ENCODE measurements at places on chromosomes 4 and X.

DNA sequence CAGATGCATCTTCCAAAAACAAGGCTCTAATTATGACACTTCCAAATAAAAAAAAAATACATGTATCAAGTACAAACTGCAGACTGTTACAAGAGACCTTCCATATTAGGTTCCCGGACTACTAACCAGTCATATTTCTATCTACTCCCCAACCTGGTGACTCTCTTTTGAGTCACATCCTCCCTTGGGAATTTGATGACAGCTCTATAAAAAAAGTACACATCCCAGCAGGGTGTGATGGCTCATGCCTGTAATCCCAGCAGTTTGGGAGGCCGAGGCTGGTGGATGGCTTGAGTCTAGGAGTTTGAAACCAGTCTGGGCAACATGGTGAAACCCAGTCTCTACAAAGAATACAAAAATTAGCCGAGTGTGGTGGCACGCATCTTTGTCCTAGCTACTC lies 14.9 kb downstream of the RPGR start:
- H3K4me3 ChIP-seq: no peak overlapping the region
- no peak for DNase-seq
- H3K27me3 ChIP-seq: no peaks in the 10 kb centered on the region
- H3K36me3 ChIP-seq: peaks cover 4% of the 10 kb centered on the region

DNA sequence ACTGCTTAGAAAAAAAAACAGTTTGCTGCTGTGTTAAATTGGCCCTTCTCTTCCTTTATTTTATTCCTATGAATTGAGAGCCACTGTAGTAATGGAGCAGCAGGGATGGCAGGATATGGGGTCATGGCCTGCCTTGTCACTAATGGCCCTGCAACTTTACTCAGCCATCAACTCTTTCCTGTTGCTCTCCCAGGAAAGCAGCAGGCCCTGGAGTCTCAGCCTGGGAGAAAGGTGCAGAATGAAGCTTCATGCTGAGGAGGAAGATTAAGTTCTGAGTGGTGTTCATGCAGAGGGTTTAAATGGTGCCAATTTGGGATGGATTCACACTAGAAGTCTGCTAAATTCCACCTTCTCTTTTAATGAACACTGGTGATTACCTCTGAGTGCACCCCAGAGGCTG lies 285.6 kb downstream of the GPAT3 start:
- no peaks in the 10 kb centered on the region for H3K36me3 ChIP-seq
- no peak for DNase-seq
- no peaks in the 10 kb centered on the region for H3K27me3 ChIP-seq
- no peak overlapping the region for H3K27ac ChIP-seq
- no peaks in the 10 kb centered on the region for H3K4me1 ChIP-seq

DNA sequence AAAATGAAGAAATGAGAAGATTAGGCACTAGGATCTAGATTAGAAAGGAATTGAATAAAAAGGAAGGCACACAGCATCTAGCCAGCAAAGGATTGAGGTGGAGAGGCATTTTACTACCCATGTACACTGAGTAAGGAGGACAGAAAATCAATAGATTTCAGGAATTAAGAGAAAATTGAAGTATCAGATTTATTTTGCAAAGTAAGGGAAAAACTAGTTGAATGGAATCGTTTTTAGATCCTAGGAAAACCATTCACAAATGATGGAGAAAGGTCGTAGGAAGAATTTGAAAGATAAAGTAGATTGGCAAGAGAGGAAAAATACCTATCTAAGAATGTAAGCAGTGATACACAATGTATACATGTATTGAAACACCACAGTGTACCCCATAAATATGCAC lies 31.3 kb downstream of the ENOPH1 start:
- DNase-seq: no peak
- no peaks in the 10 kb centered on the region for H3K4me1 ChIP-seq
- H3K27ac ChIP-seq: no peak overlapping the region

DNA sequence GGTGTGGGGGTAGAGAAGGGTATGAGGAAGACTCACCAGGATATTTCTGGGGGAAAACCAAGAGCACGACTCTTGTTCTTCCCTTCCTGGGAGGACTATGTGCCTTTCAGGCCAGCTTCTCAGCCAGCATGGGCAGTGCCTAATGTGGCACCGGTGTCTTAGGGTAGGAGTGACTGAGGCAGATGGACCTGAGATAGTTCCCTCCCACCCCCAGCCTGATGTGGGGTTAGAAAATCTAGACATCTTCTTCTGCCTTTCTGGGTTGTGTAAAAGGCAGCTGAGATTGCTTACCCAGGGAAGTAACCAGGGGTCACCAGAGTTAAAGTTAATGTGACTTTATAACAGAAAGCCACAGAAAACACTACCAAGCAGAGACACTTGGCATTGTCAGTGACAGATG lies 127.3 kb downstream of the TMA16 start:
- H3K36me3 ChIP-seq: no peaks in the 10 kb centered on the region
- no peak overlapping the region for H3K4me3 ChIP-seq
- H3K4me1 ChIP-seq: peaks cover 9% of the 10 kb centered on the region
- H3K27me3 ChIP-seq: no peaks in the 10 kb centered on the region

GRCh38 chrX:34813618-34814017 lies 129.0 kb upstream of the FAM47B start:
- DNase-seq: no peak
- H3K36me3 ChIP-seq: no peaks in the 10 kb centered on the region
- no peaks in the 10 kb centered on the region for H3K4me1 ChIP-seq
- H3K27me3 ChIP-seq: no peaks in the 10 kb centered on the region
- no peak overlapping the region for H3K27ac ChIP-seq

DNA sequence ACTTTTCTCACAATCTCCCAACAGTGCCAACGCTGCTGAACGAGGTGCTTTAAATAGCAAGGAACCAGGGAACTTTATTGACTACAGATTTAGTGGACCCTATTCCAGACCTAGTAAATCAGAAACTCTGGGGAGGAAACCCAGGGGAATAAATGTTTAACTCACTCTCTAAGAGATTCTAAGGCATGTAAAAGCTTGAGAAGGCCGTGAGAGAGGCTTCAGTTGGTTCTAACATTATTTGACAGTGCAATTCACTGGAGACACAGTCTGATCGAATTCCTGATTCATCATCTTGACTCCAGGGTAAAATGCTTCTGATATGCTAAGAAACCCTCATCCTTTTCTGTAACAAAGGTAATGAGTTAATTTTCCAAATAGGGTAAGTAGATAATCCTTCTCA lies 494.4 kb downstream of the KCNIP4 start:
- no peaks in the 10 kb centered on the region for H3K27me3 ChIP-seq
- H3K4me1 ChIP-seq: no peaks in the 10 kb centered on the region
- H3K27ac ChIP-seq: no peak overlapping the region

DNA sequence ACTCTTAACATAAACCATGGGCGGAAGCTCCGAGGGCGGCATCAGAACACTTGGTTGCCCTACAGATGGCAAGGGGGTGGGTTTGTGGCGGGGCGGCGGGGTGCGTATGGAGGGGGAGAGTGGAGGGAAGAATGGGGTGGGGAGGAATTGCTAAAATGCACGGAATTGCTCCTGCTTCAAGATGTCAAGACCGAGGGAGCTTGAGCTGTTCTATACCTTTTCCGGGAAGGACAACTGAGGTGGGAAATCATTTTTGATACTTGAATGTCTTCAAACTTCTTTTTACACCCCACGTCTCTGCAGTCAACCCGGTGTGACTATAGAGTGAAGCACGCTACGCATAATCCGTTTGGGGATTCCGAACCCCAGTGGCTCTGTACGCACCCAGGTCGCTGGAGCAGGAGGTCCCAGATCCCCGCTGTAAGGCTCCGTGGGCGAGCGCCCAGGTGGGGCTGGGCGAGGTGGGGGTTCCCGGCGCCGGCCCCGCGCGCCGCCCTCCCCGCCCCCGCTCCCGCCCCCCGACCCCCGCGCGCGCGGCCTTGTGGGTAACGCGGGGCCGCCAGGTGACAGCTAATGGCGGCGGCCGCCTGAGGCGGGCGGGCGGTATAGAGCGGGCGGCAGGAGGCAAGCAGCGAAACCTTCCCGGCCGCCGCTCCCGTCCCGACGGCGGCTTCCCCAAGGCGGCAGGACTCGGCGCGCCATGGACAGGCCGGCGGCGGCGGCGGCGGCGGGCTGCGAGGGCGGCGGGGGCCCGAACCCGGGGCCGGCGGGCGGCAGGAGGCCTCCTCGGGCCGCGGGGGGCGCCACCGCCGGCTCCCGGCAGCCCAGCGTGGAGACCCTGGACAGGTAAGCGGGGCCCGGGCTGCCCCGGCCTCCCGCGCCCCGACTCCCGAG lies at the start of gene MTMR1:
MTMR1 (plus strand) TSS at position 566 of the 894 bp plus-strand sequence; CDS start at position 701, 135 bp downstream.
- H3K36me3 ChIP-seq: no peaks in the 10 kb centered on the region
- peaks cover 27% of the 10 kb centered on the region for H3K4me1 ChIP-seq
- peak within 1 kb of the TSS; percentile 93 for H3K27ac ChIP-seq
- no peaks in the 10 kb centered on the region for H3K27me3 ChIP-seq

GRCh38 chr4:151753056-151753455 lies 7.8 kb downstream of the GATB start:
- H3K27me3 ChIP-seq: no peaks in the 10 kb centered on the region
- no peaks in the 10 kb centered on the region for H3K4me1 ChIP-seq
- H3K4me3 ChIP-seq: no peak overlapping the region
- no peak for DNase-seq
- no peak overlapping the region for H3K27ac ChIP-seq

- no peak overlapping the region for H3K4me3 ChIP-seq
- no peaks in the 10 kb centered on the region for H3K36me3 ChIP-seq
- no peaks in the 10 kb centered on the region for H3K27me3 ChIP-seq
- DNase-seq: no peak
- no peak overlapping the region for H3K27ac ChIP-seq
- H3K4me1 ChIP-seq: no peaks in the 10 kb centered on the region
Measured at GRCh38 chr4:56410247-56411062, 23.2 kb upstream of the AASDH start.

DNA sequence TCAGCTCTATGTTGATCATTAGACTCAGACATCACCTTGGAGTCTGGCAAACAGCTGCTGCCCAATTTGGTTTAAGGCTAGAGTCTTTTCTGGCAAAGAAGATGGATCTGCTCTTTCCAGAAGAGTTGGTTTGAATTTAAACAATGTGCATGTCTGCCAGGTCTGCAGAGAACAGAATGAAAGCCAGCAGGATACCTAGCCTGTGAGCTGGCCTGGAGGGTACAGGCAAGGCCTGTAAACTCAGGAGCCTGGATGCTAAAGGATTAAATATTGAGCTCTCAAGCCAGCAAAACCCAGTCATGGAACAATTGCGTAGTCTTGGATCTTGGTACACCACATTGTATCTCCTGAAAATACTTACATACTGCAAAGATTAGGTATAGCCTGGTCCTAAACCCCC lies 15.6 kb upstream of the PDLIM3 start:
- no peak for DNase-seq
- H3K27me3 ChIP-seq: peaks cover 6% of the 10 kb centered on the region
- H3K4me1 ChIP-seq: no peaks in the 10 kb centered on the region
- H3K27ac ChIP-seq: no peak overlapping the region
- no peak overlapping the region for H3K4me3 ChIP-seq
- H3K36me3 ChIP-seq: no peaks in the 10 kb centered on the region

DNA sequence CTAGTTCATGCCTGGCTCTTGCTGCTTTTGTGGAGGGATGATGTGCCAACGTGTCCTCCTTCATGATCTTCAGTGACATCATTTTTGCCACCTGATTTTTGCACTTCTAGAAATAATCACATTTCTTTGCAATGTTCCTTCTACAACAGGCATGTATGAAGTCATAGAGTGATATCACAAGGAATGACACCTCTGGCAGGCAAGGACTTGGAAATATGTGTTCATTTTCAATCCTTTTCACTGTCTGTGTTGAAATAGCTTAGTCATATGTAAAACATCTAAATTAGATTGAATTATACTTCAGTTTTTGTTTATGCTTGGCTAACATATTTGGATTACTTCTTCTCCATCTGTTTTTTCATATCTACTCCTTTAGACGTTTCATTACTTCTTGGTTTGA lies 221.2 kb upstream of the STK26 start:
- no peaks in the 10 kb centered on the region for H3K36me3 ChIP-seq
- H3K4me1 ChIP-seq: no peaks in the 10 kb centered on the region
- no peak overlapping the region for H3K27ac ChIP-seq
- H3K4me3 ChIP-seq: no peak overlapping the region
- no peak for DNase-seq

- no peaks in the 10 kb centered on the region for H3K27me3 ChIP-seq
- H3K27ac ChIP-seq: no peak overlapping the region
- no peaks in the 10 kb centered on the region for H3K36me3 ChIP-seq
- DNase-seq: no peak
Measured at GRCh38 chrX:140346729-140347128, 158.1 kb downstream of the SOX3 start.

- no peak overlapping the region for H3K4me3 ChIP-seq
- no peak for DNase-seq
- H3K27me3 ChIP-seq: no peaks in the 10 kb centered on the region
- no peaks in the 10 kb centered on the region for H3K4me1 ChIP-seq
- no peak overlapping the region for H3K27ac ChIP-seq
Measured at GRCh38 chr4:46124773-46125413, 1.0 kb upstream of the GABRG1 start.

DNA sequence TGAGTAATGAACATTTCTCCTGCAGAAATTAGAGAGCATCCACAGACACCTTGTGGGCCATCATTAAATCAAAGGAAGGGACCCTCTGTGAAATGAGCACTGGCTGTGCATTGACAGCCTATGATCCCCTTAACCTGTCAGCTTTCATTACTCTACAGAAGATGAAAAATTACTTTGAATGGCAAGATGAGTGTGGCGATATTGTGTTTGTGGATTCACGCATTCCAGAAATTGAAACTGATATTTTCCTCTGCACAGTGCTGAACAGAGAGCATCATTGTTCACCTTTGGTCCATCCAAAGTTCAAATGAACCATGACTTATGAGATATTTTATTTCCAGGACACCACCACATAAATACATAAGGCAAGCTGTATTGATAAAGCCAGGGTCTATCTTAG lies 374.8 kb upstream of the ANXA10 start:
- DNase-seq: no peak
- H3K27ac ChIP-seq: no peak overlapping the region
- H3K4me3 ChIP-seq: no peak overlapping the region
- no peaks in the 10 kb centered on the region for H3K36me3 ChIP-seq
- H3K27me3 ChIP-seq: no peaks in the 10 kb centered on the region

DNA sequence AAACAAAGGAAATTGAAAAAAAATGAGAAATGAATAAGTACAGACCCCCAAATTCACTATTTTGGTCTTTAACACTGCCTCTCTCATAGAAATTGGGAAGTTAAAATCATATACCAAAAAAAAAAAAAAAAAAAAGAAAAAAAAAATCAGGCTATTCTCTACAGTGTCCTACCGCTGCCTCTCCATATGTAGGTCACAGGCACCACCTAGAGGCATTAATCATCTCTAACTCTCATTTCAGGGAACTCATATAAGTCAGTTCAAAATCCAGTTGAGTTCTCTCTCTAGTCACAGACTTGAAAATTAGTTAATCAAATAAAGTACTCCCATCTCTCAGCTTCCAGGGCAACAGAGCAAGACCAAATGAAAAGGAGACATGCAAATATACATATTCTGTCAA lies 47.9 kb downstream of the COX18 start:
- no peak overlapping the region for H3K27ac ChIP-seq
- no peak for DNase-seq
- H3K27me3 ChIP-seq: no peaks in the 10 kb centered on the region
- H3K36me3 ChIP-seq: no peaks in the 10 kb centered on the region
- H3K4me3 ChIP-seq: no peak overlapping the region
- no peaks in the 10 kb centered on the region for H3K4me1 ChIP-seq

GRCh38 chrX:46569621-46570020 lies 3.9 kb upstream of the CHST7 start:
- DNase-seq: no peak
- H3K36me3 ChIP-seq: no peaks in the 10 kb centered on the region
- no peaks in the 10 kb centered on the region for H3K27me3 ChIP-seq
- H3K4me3 ChIP-seq: no peak overlapping the region
- H3K27ac ChIP-seq: no peak overlapping the region
- peaks cover 22% of the 10 kb centered on the region for H3K4me1 ChIP-seq
